ENCODE measurements at places on chromosomes 1 and 21.

DNA sequence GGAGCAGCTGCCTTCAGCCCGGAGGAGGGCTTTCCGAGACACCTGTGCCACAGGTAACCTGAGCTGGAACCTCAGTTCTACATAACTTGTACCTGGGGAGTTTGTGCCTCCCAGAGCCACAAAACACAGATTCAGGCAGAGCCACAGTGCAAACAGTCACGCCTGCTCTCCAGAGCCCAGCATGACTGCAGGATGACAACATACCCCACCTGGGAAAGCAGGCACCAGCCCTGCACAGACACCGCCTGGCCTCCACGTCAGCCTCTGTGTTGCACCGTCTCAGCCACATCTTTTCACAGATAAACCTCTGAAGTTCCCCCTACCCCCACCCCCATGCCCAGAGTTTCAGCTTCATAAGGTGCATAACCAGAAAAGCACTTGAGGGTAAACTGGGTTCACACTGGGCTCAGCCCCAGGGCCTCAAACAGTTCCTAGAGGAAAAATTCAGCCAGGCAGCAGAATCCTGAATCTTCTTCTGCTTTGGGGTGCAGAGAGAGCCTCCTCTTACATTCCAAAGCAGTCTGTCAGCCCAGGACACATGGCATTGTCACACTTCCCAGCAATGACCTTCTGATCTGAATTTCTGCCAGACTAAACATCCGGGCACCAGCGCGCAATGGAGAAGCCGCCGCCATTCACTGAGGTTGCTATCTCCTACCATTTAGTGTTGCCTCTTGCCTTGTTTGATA lies 229.5 kb downstream of the TOMM20 start:
- no peak for DNase-seq

DNA sequence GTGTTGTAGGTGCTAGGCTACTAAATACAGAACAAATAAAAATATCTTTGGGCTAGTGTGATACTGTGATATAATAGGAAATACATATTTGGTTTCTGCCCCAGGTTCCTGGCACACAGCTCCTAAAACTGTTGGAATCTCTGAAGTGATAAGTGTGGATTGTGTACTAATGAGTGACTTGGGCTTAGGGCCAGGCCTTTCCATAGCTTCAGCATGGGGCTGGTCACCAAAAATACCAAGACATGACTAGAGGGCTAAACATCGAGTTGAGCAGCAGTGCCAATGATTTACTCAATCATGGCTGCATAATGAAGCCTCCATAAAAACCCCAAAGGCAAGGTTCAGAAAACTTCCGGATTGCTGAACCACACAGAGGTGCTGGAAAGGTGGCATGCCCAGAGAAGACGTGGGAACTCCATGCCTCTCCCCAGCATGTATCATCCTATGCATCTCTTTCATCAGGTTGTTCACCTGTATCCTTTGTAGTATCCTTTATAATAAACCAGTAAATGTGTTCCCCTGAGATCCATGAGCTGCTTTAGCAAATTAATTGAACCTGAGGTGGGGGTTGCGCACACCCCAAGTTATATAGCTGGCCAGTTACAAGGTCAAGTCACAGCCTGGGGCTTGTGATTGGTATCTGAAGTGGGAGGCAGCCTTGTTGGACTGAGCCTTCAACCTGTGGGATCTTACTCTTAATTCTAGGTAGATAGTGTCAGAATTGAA lies 51.6 kb downstream of the ZMYM4 start:
- DNase-seq = no peak

- DNase-seq = no peak
These were observed 58.8 kb downstream of the ATP6V1G3 start for GRCh38 chr1:198481661-198482060.

DNA sequence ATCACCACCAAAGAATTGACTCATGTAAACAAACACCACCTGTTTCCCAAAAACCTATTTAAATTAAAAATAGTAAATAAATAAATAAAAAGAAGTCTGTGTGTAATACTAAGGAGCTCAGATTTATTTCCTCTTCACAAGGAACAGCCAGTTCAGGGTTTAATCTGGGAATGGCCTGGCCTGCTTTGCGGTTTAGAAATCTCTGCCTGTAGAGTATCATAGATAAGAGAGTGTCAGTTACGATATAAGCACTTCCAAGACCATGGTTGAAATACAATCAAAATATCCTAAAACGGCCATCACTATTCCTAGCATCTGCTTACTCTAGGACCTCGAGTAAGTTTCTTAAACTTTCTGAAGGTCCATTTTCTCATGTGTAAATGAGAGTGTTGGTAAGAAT lies 274.4 kb downstream of the PLPP3 start:
- no peak for DNase-seq

GRCh38 chr1:218735436-218736032 lies 390.4 kb downstream of the TGFB2 start:
- no peak for DNase-seq

Data from stimulated activated CD8-positive, alpha-beta memory T cell treated with anti-CD3 and anti-CD28 coated beads, Interleukin-4, amount 100 ng/mL, for 4 hours (primary cell).